Mucosa of descending colon (tissue), 3 donors: ENCODE measurements at places on chromosomes 12 and 14. TPM values are rescaled to one million over a fixed set of nuclear protein-coding genes. Genes with fewer than 3 reads are reported as not detected.

ITGA7 gene
- total RNA-seq = 449 TPM

EIF2S3B gene
- total RNA-seq = 0.22 TPM

HOXC4 gene
- not detected for total RNA-seq

PPP4R4 gene
- not detected for total RNA-seq

CLEC12A gene
- 2.6 TPM for total RNA-seq

POTEG gene
- total RNA-seq = not detected

EPYC gene
- total RNA-seq = not detected

PKP2 gene
- 147 TPM for total RNA-seq

SNX6 gene
- 70.9 TPM for total RNA-seq

DNA sequence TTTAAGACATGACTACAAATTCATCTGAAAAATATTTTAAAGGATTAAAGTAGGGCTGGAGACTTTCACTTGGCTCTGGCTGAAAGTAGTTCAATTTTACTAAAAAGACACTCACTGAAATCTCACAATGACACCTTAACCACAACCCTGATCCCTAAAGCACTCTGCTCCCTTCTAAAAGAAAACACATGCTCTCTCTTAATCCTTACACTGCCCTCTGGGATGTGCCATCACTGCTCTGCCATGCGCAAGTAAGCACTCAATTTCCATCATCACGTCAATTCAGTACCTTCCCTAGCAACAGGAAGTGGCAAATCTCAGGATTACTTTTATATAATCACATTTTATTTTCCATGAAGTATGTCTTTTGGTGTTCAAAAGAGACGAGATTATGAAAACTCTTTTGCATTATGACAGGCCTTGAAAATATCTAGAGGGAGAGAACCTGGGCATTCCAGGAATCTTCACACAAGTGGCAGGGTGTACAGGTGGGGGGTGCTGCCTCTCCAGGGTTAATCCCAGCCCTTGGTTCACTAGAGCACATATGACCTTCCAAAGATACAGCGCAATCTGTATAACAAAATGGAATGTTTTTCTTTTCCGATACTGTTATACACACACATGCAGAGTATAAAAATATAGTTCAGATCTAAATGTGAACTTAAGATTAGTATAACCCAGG is 7.3 kb downstream of the ATG14 start:
- DNase-seq = no peak

DNA sequence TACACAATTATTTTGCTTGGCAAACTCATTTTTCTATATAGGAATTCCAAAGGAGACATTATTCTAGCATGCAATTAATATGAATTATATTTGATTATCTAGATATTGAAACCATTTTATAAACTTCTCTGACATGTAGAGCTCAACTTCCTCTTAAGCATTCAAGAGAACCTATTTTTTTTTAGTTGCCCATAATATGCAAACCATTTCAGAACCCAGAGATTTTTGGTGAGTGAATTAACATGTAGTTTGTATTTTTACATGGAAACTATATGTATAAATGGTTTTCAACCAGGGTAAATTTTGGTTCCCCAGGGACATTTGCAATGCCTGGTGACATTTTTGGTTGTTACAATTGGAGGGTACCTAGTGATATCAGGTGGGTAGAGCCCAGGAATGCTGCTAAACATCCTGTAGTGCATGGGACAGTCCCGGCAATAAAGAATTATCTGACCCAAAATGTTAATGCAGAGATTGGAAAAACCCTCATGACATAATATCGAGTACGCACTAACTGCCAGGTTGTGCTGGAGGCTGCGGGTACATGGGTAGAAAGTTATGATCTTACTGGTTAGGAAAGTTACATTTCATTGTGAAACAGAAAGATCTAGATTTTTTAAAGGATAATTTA is 338.9 kb upstream of the GARIN2 start:
- DNase-seq = no peak

DNA sequence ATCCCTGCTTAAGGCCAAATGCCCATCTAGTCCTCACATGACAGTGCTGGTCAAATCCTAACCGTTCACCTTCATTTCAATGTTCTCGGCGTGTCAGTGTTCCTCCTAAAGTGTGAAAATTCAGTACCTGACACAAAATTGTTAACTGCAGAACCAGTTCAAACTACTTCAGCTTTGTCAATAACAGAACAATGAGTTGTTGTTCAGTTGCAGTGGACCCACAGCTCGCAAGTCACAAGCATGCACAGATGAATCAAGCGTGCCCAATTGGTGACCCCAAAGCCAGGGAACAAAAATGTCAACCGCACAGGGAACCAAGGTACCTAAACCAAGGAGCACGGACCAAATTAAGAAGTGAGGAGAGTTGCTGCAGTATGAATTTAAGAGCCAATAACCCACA is 23.2 kb downstream of the NRDE2 start:
- no peak for DNase-seq

- DNase-seq = no peak
Measured at GRCh38 chr12:88248606-88249005, 106.5 kb downstream of the TMTC3 start.

DNA sequence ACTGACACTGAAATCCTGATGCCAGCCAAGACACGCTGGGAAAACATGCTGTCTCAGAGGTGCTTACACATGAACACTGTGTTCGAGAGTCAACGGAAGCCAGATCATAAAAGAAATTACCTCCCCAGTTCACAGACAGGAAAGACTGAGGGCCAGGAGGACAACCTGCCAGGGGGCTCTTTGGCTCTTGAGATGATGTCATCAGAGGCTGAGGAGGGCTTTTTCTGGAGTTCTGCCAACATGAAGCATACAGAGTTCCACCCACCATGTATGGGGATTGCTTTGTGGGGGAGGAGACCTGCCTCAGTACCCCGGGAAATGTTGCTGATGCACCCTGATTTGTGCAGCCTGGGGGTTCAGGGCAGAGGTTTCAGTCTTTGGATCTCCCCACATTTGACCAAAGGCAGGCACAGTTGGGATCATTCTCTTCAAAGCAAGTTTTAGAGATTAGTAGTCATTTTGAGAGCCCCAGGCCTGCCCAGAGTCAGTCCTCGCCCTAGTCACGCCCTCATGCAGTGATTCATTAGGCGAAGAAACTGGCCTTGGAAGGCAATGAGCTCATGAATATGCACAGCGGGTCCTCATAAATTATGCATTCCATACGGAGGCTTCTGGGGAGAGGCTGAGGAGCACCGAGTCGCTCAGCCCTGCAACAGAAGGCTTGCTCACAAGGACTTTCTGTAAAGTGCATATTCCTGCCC is 34.9 kb upstream of the EML1 start:
- no peak for DNase-seq

DNA sequence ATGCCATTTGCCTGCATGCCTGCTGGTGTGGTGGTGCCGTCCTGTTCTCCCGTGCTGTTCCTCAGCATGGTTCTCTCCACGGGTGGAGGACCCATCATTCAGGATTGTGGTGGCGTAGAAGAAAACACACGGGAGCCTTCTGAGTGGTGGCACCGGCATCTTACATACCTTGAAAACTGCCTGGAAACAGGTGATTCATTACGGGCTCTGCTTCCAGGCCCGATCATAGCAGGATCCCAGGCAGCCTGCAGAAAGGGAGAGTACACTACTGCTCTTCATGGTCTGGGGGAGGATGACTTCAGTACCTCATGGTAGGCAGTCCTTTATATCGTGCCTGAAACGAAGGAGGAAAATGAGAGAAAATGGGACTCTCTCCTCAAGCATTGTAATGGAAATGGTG is 66.6 kb upstream of the KCNA5 start:
- no peak for DNase-seq

DNA sequence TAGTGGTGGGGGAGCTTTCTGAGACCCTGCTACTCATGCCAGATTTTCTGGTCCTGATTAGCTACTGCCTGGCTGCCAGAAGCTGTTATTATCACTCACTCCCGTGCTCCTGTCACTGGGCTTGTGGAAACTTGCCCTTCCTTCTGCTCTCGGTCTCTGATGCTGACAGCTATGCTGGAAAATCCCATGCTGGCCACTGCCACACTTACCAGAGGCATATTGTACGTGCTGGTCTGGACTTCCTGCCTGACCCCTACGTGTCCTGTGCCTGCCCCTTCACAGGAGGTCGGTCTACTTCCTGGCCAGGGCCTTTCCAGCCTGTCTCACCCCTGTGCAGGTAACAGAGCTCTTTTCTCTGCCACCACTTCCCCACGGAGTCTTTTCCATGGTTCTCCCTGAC is 149.4 kb upstream of the PLEKHG7 start:
- DNase-seq = no peak

DNA sequence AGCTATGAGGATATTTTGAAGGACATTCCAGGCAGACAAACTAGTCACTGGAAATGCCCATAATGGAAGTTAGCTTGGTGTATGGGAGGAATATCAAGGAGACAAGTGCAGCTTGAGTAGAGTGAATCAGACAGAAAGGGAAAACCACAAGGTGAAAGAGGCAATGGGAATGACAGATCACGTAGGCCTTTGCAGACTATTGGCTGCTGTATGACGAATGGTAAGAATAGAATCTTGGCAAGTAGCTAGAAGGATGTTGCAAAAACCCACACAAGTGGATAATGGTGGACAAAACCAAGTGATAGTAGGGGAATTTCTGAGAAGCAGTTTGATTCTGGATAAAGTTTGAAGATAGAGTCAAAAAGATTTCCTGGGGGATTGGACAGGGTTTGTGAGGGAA is 196.9 kb upstream of the NOVA1 start:
- no peak for DNase-seq

GRCh38 chr14:104552738-104553125 is 26.8 kb upstream of the C14orf180 start:
- DNase-seq = peak; percentile 2

- no peak for DNase-seq
Measured at GRCh38 chr12:86174188-86174587, 82.0 kb downstream of the MGAT4C start.
